Cortex of kidney (tissue), 1 donor: ENCODE measurements at places on chromosomes 3 and 15.

DNA sequence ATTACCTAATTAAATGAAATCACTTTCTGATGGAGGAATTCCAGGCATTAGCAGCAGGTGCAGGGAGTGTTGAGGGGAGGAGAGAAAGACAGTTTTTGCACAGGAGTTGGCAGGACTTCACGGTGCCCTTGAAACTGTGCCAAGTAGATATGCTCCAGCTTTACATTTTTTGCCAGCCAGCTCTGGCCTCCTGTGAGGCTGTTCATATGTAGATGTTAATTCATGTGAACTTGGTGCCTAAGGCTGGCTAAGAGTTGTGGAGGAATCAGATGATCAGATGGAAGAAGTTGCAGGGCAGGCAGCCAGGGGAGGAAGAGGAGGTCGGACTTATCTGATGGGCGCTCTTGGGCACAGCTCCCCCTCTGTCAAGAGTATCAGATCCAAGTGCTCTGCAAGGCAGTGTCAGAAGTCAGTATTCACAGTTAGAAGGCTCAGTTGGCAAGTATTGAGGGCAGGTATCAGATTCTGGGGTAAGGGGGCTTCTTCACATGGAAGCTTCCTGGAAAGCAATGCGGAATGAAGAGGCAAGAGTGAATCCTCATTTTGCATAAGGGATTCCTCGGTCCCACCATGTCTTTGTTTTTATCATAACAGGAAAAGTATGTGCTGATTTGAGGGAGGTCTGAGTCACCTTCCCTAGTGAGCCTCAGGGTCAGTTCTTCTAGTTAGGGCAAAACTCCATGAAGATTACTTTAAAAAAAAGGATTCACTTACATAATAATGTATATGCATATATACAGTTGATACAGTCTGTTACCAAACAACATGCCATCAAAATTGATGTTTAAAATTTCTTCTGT lies 172.6 kb upstream of the UMPS start:
- no peak for DNase-seq

GRCh38 chr3:195385526-195385925 lies 57.3 kb downstream of the ACAP2 start:
- DNase-seq = no peak

- no peak for DNase-seq
Observed at GRCh38 chr15:37372064-37372463, 271.7 kb upstream of the MEIS2 start.

- DNase-seq = no peak
Observed at GRCh38 chr15:70722266-70723121, 40.9 kb downstream of the UACA start.

DNA sequence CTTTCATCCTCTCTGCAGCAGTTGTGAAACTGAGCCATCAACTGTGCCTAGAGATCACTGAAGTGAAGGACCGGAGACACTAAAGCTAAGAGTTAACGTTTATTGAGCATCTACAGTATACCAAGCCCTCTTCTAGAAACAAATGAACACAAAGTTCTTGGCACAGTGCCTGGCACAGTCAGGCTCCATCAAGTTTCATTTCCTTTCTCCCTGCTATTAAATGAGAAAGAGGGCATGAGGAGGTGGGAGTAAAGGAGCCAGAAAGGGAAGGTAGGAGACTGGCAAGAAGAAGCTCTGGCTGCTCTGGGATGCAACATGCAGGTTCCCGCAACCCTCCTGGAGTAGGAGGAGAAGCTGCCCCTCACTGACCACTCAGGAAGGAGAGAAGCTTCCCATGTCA lies 30.6 kb downstream of the CYP19A1 start:
- DNase-seq = no peak

GRCh38 chr15:66169625-66170024 lies 83.9 kb downstream of the MEGF11 start:
- DNase-seq = no peak

DNA sequence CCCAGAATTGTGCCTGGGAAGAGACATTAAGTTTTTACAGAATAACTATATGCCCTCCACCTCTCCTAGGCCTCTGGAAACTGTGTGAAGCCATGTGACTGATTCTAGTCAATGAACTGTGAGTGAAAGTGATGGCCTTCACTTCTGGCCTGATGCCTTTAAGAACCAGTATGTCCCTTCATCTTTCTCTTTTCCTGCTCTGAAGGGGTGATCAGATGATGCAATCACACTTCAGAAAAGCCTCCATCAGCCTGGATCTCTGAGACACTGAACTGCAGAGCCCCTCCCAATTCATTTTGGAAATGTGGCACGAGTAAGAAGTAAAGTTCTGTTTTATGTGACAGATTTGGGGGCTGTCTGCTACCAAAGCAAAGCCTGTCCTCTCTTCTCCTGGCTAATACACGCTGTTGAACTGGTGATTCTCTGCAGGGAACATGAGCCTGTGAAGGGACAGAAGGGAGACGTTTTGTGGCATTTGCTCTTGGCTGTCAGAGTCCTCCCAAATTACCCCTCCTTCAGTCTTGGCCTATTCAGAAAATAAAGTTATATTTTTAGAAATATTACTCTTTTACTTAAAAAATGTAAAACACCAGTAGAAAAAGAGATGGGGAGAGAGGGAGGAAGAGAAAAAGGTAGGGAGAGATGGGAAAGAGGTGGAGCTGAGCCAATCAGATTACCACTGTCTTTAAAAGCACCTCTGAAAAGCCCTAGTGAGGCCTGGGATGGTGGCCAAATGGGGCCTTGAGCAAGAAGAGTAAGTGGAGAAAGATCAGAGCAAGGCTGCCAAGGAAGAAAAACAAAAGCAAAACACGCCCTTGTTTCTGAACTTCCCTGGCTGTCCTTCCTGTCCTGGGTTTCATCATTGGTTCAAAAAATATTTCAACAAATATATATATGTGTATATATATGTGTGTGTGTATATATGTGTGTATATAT lies 40.9 kb upstream of the RYK start:
- DNase-seq = no peak
